AG04449 (cell line): ENCODE measurements at places on chromosomes 3 and 15.

DNA sequence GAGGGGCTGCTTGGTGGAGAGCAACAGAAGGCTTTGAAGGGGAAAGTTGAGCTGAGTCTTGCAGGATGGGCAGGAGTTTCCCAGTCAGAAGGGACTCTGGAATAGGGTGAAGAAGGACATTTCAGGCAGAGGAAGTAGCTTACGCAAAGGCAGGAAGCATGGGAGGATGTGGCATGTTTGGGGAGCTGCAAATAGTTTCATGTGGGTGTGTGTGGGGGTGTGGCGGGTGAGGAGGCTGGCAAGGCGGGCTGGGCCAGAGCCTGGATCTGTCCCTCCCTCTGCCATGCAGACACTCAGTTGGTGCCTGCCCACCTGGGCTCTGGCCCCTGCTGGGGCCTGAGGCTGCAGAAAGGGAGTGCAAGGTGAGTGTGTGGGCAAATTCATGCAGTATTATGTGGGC is 10.4 kb downstream of the TEX264 start:
- no peak for DNase-seq

- DNase-seq, result no peak
Measured at GRCh38 chr3:48422681-48423080, 7.2 kb downstream of the PLXNB1 start.

DNA sequence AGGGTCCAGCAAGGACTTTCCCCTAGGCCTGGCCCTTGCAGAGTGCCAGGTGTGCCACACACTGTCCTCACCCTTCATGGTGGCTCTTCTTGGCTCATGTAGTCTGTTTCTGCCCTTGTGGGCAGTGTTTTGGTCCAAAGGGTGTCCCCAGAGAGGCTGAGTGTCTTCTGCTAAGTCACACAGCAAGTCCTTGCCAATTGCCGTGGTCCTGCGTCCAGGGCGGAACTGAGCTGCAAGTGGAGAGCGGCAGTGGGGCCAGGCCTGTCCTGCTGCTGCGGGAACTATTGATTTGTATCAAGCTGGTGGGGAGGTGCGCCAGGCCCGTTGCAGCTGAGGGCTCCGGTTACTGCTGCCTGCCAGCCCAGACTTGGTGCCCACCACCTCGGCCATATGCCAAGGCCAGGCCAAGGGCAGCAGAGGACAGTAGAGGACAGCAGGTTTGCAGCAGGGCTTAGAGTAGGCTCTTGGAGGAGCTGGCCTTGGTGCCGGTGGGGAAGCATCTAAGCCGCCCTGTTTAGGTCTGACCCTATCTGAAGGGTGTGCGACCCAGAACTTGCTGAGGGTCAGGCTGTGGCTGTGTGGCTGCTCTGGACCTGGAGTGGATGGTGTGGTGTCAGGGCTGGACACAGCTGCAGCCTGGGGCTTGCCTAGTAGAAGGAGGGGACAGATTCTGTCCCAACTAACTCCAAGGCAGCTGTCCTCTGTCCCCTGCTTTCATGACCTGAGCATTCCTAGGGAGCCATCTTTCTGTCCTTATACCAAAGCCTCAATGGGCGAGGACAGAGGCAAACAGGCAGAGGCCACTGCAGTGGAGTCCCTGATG is 4.5 kb downstream of the AMIGO3 start:
- DNase-seq, result no peak

GRCh38 chr15:70319466-70319865 is 221.7 kb upstream of the TLE3 start:
- no peak for DNase-seq

- no peak for DNase-seq
Measured at GRCh38 chr3:43388175-43388574, 101.8 kb downstream of the SNRK start.

- DNase-seq, result no peak
Measured at GRCh38 chr15:89248584-89248983, 4.8 kb downstream of the FANCI start.

GRCh38 chr3:18964640-18965039 is 183.7 kb upstream of the KCNH8 start:
- no peak for DNase-seq

- DNase-seq, result no peak
Measured at GRCh38 chr3:195770081-195770840, 41.5 kb downstream of the MUC4 start.

GRCh38 chr3:152790651-152791387 is 44.1 kb upstream of the P2RY1 start:
- DNase-seq, result no peak

DNA sequence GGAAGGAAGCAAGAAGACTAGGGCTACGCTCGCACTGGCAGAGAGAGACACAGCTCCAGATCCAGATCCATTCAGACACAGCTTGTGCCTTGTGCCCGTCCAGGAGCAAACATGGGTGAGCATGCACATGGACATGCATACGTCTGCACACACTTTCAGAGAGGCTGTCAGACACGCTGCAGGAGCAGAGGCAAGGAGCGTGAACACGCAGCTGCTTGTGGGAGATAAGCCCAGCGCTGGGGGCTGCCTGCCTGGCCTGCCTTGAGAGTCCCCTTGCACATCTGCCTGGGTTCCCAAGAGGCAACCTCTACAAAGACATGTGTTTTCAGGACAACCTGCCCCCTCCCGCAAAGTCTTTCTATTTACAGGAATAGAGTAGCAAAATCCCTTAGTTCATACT is 13.6 kb upstream of the BAHD1 start:
- no peak for DNase-seq

DNA sequence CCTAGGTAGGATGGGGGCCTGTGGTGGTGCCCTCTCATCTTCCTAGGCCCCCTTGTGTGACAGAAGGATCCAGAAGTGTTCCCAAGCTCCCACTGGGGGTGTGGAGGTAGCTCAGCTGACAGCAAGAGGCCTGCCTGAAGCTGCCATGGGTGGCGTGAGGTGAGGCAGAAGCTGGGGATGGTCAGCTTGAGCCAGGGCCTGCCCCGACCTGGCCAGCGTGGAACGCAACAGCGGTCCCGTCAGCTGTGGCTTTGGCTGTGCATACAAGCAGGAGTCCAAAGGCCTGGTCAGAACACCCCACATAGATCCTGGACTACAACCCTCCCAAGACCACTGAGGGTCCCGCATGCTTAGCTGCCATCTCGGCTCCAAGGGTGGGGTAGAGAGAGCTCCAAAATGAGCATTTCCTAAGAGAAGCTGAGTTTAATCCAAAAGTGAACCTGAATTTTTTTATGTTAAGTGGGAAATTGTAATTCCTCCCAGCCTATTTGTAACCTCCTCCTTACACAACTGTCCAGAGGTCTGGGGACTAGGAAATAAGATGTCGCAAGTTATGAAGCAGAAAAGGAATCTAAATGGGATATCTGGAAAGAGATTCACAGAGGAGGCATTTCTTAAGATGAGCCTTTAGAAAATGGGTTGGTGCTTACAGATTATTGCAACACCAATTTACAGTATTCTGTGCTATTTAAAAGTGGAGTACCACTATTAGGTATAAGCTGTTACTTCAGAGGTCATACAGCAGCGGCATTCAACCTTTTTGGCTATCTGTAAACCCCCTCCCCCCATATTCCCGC is 9.9 kb upstream of the PLA2G4D start:
- DNase-seq, result no peak
